Smooth muscle cell of the umbilical artery (primary cell): ENCODE measurements at places on chromosomes 2 and 18. TPM values are rescaled to one million over a fixed set of nuclear protein-coding genes. Genes with fewer than 3 reads are reported as not detected.

The CCDC121 gene
- total RNA-seq: 0.83 and 1.8 TPM in 2 replicates

The PID1 gene
- total RNA-seq: 16.1 and 50.2 TPM in 2 replicates

The LIMS4 gene
- total RNA-seq: 11.9 and 18.4 TPM in 2 replicates

The CDC42EP3 gene
- 43.7 and 125 TPM in 2 replicates for total RNA-seq

The WDR75 gene
- 42.5 and 59.9 TPM in 2 replicates for total RNA-seq

The WNT6 gene
- total RNA-seq: not detected in 2 replicates
